Left ventricle myocardium inferior (tissue), 1 donor: ENCODE measurements at places on chromosomes 3 and 15. TPM values are rescaled to one million over a fixed set of nuclear protein-coding genes. Genes with fewer than 3 reads are reported as not detected.

- no peak for DNase-seq
Observed at GRCh38 chr3:45528429-45528828, 66.1 kb upstream of the LIMD1 start.

- no peak for DNase-seq
Observed at GRCh38 chr3:194294199-194294894, 56.8 kb downstream of the CPN2 start.

- no peak for DNase-seq
Observed at GRCh38 chr3:149118724-149119123, 10.7 kb upstream of the HPS3 start.

- DNase-seq, result no peak
Observed at GRCh38 chr15:40436116-40436891, 4.4 kb upstream of the BAHD1 start.

DNA sequence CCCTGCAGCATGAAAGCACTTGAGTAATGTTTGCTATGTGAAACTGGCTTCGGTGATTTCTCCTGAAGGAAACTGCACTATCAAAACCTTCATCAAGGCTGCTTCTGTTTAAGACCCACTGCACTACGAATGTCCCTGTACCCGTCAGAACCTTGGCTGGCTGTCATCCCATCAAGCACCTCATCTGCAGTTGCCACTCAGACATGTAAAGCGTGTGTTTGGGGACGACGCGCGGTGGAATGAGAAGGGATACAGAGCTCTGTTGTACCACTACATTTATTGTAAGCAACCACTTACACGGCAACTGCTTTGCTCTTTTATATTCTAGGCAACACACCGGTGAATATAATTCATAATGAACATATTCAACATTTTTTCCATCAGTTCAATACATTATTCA is 147.6 kb downstream of the TIGIT start:
- DNase-seq, result no peak

- DNase-seq, result no peak
Observed at GRCh38 chr15:99126930-99127329, 22.1 kb downstream of the SYNM start.

- DNase-seq, result no peak
Observed at GRCh38 chr3:148958696-148959095, 32.6 kb upstream of the GYG1 start.

- DNase-seq, result no peak
Observed at GRCh38 chr3:162072656-162073164, 576.1 kb downstream of the OTOL1 start.

DNA sequence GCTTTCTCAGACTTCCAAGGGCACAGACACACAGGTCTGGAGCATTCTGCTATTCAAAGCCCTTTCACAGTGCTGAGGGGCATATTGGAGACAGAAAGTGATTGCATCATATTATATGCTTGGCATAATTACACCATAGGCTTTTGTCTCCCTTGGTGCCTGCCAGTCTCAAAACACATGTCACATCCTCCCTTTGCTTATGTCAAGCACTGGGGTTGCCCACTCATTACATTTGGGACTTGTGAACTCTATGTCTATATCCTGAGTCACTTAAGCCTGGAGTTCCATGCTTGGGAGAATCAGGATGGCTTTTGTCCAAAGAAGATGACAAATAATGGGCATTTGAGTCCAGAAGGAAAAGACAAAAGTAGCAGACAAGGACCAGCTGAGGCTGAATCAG is 12.3 kb upstream of the PDZRN3 start:
- DNase-seq, result no peak

DNA sequence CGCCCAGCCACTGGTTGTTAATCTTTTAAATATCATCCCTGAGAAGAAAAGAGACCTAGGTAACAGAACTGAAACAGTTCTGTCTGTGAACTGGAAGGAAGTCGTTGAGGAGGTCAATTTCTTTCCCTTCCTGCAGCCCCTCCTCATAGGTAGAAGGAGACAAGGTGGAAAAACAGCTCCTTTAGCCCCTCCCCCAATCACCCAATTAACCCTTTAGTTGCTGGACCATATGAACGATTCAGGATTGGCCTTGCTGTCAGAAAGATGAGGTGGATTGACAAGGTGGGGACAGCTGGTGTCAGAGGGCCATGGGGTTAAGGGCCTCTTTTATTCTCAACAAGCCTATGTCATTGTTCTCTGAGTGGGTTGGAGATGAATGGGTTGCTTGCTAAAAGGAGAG is 36.0 kb upstream of the ZNF445 start:
- no peak for DNase-seq

GRCh38 chr3:39121621-39122020 is 14.1 kb downstream of the TTC21A start:
- no peak for DNase-seq

DNA sequence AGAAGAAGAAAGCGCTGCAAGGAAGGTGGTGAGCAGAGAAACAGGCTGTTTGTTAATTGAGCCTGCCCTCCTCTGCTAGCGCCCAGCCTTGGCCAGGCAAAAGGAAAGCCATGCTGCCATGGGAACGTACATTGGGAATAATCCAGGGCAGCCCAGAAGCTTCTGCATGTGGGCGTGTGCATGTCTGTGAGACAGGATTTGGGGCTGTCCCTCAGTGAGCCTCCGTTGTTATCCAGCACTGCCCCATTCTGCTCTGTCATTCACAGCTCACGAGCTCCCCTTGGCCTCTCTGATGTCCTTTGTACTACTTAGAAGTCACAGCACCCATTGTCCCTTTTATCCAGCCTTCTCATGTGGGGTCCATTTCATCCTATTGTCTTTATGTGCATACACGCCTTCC is 239.1 kb upstream of the ROPN1 start:
- no peak for DNase-seq

GRCh38 chr3:20394243-20394642 is 208.2 kb upstream of the SGO1 start:
- no peak for DNase-seq

- DNase-seq, result no peak
Observed at GRCh38 chr3:115423170-115423569, 200.1 kb upstream of the GAP43 start.

GRCh38 chr15:70172124-70172523 is 74.4 kb upstream of the TLE3 start:
- no peak for DNase-seq

DNA sequence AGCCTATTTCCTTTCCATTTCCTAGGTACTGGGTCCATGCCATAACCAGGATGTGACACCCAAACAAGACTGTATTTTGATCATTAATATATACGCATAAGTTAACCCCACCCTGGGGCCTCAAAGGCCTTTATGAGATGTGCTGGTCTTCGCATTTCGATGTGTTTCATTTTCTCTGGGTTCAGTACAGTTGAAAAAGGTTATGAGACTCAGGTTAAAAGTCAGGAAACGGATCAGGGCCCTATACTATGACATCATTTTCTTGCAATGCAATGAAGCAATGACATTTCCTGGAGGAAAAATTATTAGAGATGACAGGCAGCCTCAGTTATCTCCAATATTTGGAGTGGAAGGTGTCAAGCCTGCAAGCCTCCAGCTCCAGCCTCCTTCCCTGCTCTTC is 31.7 kb downstream of the TMEM212 start:
- DNase-seq, result no peak

DNA sequence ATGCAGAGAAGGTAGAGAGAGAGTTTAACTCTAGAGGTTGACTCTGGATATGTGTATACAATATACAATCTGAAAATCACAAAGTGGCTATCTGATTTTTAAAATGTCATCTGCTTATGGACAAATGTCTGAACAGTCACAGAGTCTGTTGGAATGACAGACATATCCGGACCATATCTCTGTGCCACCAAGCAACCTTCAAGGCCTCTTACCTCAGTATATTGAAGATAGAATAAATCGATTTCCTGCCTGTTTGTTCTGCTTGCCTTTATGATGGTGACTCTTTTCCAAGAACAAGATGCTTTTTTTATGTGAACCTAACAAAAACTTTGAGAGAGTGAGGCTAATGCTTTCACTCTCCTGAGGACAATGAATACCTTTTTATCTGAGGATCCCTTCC is 151.1 kb downstream of the RBPMS2 start:
- no peak for DNase-seq

- no peak for DNase-seq
Observed at GRCh38 chr3:46369675-46370132, 1.0 kb upstream of the CCR5 start.

- no peak for DNase-seq
Observed at GRCh38 chr3:131960324-131960723, 74.5 kb downstream of the CPNE4 start.

GRCh38 chr3:185188816-185189215 is 36.0 kb upstream of the C3orf70 start:
- no peak for DNase-seq

DNA sequence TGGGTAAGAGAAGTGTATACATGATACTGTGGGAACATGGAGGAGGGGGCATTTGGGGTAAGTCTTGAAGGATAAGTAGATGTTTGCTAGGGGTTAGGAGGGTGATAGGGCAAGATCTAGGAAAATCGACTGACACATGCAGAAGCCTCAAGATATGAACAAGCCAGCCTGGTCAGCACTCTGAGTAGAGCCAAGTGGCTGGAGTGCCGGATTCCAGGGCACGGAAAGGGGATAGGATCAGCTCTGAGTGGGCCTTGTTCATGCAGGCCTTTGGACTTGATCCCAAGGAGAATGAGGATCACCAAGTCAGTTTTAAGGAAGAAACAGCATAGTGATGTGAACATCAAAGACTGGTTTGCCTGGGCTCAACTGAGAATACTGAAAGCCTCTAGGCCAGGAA is 24.3 kb upstream of the MANF start:
- DNase-seq, result no peak

The CLDN18 gene
- total RNA-seq, result not detected

The HES1 gene
- 13.4 TPM for total RNA-seq

The GOLGA8G gene
- total RNA-seq, result not detected

The CIP2A gene
- total RNA-seq, result 1.6 TPM

The PP2D1 gene
- total RNA-seq, result not detected

The WDR5B gene
- total RNA-seq, result 3.3 TPM

The SMCO1 gene
- total RNA-seq, result 73.0 TPM

The MCF2L2 gene
- total RNA-seq, result 0.91 TPM

The ATP13A5 gene
- not detected for total RNA-seq

The ADAMTS17 gene
- 0.99 TPM for total RNA-seq
